Lower leg skin (tissue), 4 donors: ENCODE measurements at places on chromosomes 3 and 15. TPM values are rescaled to one million over a fixed set of nuclear protein-coding genes. Genes with fewer than 3 reads are reported as not detected.

DNA sequence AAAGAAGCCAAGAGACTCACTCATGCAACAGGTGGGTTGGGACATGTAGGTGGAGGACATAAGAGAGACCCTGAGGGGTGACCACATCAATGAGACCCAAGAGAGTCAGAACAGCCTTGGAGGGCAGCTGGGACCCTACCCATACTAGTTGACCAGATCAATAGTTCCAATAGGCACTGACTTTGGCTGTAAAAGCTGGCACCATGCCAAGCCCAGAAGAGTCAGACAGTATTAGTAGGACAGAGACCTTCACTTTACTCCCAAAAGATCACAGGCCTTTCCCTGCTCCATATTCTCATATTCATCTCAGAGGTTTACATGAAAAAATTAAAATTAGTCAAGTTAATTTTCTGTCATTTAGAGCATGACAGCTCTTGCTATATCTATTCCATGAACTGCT, 20.9 kb upstream of the GABRR3 start:
- no peak for DNase-seq

DNA sequence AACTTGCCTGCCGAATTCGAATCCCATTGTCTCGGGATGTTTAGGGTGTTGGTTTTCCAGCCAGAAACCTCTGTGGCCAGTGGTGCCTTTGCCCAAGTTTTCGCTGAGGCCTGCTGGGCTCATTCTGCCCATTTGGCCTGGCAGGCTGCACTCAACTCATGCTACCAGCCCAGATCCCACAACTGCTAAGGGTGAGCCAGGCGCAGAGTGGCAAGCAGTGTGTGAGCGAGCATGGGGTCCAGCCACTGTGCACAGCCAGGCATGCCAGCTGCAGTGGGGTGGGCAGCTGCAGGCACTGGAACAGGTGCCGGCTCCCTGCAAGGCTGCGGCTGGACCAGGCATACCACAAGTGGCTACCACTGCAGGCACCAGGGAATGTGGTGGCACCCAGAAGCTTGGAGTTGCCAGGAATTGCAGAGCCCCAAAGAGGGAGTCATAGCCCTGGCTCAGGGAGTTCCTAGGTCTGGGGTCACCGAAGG, 151.4 kb upstream of the P2RY1 start:
- DNase-seq: no peak

GRCh38 chr3:64073158-64073761, 50.0 kb upstream of the PSMD6 start:
- no peak for DNase-seq

Gene MEX3B
- total RNA-seq: 1.4 TPM
